Stimulated activated CD8-positive, alpha-beta memory T cell treated with anti-CD3 and anti-CD28 coated beads, Interleukin-4, amount 100 ng/mL, for 4 hours (primary cell): ENCODE measurements at places on chromosomes 12 and 14.

DNA sequence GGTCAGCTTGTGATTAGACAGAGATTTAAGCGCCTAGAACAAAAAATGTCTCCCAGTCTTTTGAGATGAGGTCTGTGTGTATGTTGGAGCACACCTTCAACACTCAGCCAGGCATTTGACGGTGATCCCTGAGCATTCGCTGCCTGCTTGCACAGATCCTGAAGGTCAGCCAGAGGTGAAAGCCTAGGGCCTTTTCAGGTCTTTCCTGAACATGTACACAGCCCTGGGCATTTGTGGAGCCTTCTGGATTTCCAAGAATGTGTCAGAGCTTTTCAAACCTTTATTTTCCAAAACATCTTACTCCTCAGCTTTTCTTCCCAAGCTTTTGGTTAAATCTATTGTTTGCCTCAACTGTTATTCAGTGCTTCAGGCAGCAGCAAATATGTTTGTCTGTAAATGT lies 59.1 kb upstream of the AMN start:
- DNase-seq: no peak

DNA sequence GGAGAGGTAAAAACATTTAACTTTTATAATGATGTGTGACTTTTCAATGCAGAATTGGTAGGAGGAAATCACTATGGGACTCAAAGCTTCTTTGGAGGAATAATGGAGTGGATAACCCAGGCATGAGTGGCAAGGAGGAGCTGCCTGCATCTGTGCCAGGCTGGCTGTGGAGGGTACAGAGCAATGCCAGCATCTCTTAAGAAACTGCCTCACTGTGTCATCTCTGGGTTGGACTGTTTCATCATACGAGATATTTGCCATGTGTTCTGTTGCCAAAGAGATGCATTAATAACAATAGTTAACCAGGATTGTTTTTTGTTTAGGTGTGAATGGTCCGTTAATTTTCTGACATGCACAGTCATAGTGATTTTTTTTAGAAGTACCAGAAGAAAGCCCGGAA lies 183.7 kb upstream of the NTF3 start:
- no peak for DNase-seq

DNA sequence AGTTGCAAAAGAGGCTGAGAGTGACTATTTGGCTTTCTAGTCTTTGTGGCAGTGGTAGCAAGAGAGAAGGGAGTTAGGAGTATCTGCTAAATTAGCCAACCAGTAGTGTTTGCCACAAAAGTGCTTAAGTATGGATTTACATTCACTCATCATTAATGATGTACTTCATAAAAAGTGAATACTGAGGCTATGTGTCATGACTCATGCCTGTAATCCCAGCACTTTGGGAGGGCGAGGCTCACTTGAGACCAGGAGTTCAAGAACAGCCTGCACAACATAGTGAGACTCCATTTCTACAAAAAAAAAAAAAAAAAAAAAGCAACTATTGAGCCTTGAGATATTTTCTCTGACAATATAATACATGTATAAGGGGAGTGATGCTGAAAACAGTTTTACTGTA lies 36.8 kb downstream of the CCDC177 start:
- DNase-seq: no peak

DNA sequence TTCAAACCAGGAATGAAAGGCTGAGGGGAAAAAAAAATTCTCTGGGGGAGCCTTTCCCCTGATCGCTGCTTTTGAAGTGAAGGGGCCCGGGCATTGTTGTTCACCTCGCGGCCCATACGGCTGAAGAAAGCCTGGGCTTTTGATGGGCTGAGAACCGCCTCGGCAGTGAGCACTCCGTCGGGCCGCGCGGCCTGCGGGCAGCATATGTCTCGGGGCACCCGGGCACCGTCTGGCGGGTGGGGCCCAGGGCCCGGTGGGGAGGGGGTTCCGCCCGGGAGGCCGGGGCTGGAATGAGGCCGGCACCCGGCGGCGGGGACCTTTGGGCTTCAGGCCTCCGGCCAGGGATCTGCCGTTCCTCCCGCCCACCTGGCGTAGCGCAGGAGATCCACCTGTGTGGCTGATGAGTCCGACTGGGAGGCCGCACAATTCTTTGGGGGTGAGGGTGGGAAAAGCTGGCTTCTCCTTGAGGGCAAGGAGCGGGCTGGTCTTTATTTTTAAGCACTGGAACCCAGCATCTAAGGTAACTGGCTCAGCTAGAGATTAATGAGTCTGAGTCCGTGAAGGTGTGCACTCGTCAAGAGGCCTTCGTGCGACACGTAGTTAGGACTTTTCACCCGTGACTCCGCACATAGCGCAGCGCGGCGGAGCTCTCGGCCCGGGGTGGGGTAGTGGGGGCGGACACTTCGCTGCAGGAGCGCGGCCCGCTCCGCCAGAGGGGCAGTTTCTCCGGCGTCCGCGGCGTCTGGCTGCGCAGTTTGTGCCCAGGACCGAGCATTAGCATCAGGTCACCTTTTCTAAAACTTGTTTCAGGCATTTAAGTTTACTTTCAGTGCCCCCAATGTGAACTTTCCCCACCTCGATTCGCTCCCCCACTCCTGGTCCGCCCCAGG lies 10.6 kb downstream of the FOXA1 start:
- DNase-seq: no peak

- DNase-seq: no peak
Measured at GRCh38 chr12:43669373-43669772, 89.2 kb downstream of the PUS7L start.

DNA sequence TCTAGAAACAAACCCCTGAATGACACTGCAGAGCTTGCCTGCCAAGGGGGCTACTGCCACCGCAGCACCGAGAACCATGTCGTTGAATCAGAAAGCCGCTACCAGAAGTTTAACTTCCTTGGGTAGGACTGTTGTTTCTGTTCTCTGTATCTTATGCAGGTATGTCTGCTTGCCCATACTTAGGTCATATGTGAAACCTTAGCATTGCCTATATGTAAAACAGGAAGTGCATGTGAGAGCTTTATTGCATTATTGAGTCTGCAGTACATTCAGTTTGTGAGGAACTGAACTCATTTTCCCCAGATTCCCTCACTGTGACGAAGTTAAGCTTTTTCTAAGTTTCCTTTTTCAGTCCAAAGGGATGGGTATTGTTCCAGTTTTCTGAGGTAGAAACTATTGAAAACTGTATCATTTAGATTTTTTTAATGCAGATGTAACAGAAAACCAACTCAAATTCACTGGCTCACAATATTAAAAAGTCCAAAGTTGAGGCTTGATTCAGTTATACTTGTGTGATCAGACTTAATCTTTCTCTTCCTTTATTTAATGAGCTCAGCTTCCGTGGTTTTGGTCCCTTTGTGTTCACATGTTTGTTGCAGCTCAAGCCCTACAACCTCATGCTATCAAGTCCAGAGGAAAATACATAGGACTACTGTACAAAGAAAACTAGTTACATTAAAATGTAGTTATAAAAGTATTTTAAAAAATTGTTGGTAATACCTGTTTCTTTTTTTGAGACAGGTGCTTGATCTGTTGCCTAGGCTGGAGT lies 6.9 kb downstream of the FBXO34 start:
- no peak for DNase-seq

DNA sequence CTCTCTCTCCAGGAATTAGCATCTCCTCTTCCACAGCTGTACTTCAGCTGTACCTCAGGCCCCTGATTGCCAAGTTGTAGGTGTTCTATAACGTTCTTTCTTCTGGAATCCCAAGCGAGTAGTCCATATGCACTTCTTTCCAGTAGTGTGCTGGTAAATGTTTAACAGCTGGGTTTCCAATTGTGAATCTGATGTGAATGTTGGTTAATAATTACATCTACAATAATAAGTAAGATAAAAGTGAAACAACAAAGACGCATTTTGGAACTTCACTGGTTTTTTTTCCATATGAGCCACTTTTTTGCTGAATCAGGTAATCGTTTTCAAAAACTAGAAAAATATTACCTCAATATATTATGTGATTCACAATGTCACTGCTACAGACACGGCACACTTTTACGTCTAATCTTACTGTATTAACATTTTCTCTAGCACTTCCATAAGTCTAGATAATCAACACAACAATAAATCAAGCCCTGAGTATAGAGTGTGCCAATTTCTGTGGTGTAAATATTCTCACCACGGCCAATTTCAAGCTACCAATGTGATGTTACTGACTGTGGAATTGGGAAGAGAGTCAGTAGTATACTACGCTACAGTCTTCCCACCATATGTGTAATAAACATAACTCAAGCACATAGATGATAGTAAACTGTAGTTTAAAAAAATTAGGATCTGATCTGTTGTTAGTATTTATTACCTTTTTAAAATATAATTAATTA lies 113.0 kb downstream of the ZFP36L1 start:
- DNase-seq: no peak

- no peak for DNase-seq
Measured at GRCh38 chr14:92437729-92438285, 75.8 kb upstream of the RIN3 start.

DNA sequence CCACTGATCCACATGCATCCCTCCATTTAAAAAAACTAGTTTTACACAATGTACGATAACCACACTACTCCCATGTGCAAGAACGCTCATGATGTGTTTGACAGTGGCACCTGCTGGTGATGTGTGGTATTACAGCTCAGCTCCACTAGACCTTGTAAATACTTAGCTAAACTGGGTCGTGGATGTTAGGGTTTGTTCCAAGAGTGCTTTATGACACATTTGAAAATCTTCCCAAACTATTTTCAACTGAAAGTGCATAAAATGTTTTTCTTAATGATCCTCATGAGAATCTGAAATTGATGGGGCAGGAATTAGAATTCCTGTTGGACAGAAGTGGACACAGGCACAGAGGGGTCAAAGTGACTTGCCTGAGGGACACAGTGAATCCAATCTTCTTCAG lies 99.2 kb downstream of the SCARB1 start:
- peak; percentile 27 for DNase-seq

DNA sequence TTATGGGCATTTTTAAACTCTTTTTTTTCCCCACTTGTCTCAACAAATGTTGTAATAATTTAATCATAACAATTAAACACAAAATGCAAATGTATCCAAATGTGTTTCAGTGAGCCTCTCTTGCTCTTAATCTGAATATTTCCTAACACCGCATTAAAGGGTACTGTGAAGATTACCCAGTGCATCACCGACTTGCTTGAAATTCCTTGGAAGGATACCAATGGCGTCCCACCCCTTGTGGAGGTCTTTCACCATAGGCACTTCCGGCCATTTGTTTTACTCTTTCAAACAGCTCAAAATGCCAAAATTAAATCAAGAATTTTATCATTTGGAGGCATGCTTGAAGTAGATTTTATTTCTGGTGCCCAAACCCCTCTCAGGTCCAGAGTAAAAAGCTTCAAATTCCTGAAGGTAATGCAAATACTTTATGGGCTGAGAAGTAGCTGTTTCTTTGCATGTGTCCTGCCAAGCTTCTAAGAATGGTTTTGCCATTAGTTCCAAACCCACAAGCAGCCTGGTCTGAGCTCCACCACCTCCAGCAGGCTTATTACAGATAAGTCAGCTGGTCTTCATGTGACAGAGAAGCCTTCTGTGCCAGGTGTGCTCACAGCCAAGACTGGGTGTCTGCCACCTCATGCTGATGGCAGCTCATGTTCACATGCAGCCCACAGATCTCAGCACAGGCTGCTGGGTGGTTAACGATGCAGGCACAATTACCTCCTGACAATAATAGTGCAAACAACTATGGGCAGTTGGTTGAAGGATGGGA lies 16.4 kb upstream of the NUDT4 start:
- no peak for DNase-seq

DNA sequence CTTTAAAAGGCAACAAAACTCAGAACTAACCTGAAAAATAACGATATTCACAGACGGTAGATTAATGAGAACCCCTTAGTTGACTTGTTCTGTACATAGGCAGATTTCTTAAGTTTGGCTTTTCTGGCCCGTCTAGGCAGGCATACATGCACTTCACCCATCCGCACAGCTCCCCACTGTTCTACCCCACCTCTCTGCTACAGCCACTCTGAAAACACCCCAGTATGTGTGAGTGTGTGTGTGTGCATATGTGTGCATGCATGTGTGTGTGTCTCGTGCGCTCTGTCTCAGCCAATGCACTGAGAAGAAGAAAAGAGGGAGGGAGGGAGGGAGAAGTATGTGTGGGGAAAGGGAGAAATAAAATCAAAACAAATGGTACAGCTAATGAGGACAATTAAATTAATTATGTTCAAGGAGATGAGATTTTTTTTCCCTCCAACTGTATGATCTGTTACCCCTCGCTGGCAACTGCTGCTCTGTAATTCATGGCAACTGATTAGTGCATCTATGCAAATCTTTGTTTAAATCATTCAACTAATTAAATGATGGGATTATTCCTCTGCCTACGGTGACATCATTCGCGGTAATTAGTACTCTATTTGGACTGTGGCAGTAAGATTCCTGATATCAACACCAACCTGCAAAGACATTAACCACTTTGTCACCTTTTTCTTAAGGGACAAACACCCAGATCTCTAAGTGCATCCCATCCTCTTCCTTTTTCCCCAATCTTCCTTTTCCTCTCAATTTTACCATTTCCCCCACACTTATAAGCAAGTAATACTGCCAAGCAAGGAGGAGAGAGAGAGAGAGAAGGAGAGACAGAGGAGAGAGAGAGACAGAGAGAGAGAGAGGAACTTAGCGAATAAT lies 2.2 kb upstream of the LMO3 start:
- DNase-seq: no peak

GRCh38 chr12:45670346-45671065 lies 59.0 kb upstream of the ARID2 start:
- DNase-seq: no peak

GRCh38 chr12:109113661-109114321 lies 2.6 kb upstream of the ACACB start:
- DNase-seq: no peak

- DNase-seq: no peak
Measured at GRCh38 chr12:52739963-52740362, 36.6 kb upstream of the KRT77 start.
